ENCODE measurements at places on chromosomes 1 and 21.
A peak's percentile ranks its signal among the peaks of the same experiment; 100 is the strongest.

DNA sequence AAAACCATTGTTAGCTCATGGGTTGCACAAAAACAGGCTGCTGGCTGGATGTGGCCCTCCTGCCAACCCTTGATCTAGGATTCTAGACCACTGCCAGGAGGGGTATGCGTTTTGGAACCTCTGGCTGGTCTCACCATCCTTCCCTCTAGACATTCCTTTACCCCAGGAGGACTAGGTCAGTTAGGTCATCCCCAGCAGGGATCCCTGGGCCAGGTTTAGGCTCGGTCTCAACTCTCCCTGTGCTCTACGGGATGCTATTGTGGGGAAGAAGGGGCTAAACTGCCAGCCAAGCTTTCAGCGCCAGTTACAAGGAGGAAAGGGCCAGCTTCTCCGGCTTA, 22.7 kb downstream of the SLC2A1 start:
- DNase-seq = no peak

GRCh38 chr1:113192242-113192641, 119.2 kb downstream of the LRIG2 start:
- DNase-seq = no peak

DNA sequence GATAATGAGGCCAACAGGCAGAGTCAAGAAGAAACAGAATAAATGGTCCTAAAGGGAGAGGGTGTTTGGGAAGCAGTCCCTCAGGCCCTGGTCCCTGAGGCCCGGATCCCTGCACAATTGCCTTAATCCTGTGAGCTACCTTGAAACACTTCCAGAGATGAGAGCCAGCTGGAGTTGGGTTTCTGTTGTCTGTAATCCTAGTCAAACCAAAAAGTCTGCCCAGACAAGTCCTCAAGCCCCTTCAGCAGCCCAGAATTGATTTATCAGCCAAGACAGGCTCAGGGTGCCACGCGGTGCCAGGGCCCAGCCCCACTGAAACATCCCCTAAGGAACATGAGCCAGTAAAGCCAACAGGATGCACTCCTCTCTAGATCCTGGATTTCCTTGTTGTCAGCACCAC, 16.4 kb upstream of the CLSTN1 start:
- DNase-seq = no peak

GRCh38 chr21:20272791-20273362, 725.3 kb upstream of the NCAM2 start:
- DNase-seq = no peak

DNA sequence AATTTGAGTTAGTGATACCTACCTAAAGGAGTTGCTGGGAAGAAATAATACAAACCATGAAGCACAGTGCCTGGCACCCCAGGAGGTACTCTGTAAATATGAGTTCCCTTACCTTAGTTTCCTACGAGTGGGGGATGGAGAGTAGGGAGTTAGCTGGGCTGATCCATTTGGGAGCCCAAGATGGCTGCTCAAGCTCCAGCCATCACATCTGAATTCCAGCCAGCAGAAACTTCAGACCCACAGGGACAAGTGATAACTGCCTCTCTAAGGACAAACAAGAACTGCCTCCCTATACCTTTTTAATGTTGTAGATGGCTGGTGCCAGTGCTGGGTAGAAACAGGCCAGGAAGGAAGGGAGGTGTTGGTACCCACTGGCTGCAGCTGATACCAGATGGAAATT, 22.7 kb downstream of the HTR6 start:
- DNase-seq = no peak

- DNase-seq = no peak
These were observed 5.4 kb upstream of the SAMD11 start for GRCh38 chr1:918353-918752.

DNA sequence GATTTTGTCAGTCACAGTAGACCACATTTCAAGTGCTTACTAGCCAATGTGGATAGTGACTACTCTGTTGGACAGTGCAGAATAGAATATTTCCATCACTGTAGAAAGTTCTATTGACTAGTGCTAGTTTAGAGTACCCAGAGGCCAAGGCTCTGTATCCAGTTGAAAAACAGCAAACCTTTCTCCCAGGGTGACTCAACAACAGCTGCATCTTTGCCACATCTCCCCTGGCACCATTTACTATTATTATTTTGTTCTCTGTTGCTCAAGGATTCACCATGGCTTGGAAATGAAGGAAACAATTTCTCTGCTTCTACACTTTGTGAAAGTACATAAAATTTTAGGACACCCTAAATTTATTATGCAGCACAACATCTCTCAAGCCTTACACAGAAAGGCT, 85.3 kb upstream of the WDR26 start:
- DNase-seq = no peak

DNA sequence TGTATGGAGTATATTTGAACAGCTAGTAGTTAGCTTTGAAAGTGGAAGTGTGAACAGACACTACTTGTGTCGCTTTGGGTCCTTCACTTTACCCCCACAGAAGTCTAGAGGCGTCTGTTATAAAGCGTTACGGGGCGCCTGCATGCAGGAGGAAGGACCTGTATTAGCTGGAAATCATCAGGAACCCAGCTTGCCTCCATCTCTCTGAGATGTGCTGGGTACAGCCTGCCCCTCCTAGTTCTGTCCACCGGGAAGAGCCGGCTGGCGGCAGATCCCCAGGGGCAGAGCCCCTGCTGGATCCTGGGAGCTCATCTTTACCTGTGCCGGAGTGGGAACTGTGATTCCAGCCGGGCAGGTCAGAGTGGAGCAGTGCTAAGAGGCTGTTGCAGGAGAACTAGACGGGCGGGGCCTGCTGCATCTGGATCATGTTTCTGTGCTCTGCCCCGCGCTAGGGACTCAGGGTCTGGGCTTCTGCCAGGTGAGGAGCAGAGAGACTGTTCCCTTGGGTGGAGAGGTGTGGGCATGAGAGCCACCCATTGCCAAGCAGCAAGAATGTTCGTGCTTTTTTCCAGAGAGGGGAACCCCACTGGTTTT, 22.3 kb upstream of the SPSB1 start:
- DNase-seq = no peak

DNA sequence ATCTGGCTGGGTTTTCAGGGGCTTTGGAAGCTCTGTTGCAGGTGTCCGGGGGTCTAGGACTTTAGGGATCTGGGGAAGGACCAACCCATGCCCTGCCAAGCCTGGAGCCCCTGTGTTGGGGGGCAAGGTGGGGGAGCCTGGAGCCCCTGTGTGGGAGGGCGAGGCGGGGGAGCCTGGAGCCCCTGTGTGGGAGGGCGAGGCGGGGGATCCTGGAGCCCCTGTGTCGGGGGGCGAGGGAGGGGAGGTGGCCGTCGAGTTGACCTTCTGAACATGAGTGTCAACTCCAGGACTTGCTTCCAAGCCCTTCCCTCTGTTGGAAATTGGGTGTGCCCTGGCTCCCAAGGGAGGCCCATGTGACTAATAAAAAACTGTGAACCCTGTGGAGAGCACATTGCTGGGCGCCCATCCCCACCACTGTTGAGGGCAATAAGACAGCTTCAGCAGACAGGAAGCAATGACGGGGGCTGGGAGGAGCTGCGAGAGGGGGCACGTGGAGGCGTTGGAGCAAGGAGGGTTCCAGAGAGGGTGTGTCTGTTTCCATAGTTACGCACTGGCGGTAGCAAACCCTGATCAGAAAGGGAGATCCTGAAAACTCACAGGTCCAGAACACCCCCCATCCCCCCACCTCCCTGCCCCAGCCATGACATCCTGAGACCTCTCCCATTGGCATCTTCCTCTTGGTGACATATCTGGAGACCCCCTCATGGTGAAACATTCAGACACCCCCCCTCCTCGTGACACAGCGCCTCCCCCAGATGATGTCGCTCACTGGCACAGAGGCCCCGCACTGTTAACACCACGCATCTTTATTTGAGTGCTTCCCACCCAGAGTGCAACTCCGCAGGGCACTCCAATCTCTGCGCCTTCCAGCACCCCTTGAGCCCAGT, 8.4 kb downstream of the MYBPH start:
- DNase-seq = no peak

DNA sequence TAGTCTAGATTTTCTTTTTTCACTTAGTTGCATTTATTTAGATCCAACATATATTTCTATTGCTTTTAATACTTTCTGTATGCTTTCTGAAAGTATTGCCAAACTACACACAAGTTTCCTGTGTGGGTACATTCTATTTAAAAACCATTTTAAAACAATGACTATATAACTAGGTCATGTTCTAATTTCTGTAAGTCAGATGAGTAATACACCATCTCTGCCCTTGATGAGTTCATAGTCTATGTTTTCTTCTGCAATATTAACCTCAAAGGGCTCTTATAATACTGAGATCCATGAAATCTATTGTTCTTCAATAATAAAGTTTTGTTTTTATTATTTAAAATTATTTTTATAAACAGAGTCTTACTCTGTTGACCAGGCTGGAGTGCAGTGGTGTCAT, 68.3 kb downstream of the RNASEL start:
- DNase-seq = no peak

- no peak for DNase-seq
These were observed 39.9 kb upstream of the RGL1 start for GRCh38 chr1:183764981-183765380.

DNA sequence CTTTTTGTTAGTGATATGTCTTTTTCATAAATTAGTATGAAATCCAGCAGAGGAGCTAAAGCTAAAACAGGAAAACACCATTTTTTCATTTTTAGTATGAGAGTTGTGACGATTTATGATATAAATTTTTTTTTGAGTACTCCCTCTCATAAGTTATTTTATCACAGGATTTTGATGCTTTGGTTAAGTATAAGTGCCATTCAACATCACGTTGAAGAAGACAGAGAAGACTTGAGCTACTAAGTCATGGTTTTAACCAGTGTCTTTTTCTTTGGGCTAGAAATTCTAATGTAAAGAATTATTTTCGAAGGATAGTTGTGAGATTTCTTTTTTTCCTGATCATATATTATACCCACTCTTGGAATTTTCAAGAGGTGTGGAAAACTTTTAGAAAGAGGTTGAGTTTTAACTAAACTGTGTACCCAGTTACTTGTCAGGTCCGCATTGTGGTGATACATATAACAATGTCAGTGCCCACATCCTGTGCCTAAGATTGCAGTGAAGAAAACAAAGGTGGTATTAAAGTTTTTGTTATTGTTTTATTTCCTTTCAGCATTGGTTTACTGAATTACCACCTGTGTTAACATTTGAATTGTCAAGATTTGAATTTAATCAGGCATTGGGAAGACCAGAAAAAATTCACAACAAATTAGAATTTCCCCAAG, 93.8 kb downstream of the USP25 start:
- DNase-seq = no peak

DNA sequence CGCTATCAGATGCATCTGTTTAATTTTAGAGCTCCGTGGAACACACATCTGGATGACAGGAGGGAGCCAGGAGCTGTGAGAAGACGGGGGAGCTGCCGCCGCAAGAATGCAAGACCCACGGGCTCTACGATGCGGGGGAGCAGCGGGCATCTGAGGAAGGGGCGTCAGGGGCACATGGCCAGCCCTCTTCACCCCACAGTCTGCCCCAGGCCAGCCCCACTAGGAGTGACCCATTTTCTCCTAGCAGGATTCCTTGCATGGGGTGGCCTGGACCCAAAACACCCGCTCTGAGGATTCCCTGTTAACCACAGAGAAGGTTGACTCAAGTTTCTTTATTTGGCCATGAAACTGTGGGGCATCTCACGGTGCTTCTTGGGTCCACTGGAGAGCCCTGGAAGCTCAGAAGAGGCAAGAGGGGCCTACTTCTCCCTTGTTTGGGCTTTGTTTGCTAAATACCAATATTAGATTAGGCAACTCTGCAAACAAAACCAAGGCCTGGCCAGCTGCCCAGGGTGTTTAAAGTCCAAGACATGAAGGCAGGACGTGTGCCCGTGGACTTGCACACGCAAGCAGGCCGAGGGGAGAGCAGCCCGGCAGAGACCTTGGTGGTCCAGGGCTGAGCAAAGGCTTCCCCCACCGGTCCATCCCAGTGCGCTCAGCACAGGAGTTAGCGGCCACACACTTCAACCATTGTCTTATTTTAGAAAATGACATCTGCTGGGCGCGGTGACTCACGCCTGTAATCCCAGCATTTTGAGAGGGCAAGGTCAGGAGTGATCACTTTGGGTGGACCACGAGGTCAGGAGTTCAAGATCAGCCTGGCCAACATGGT, 89.8 kb downstream of the DHRS3 start:
- DNase-seq = no peak

- DNase-seq = no peak
These were observed 654.6 kb downstream of the KIF26B start for GRCh38 chr1:245809361-245809760.

- DNase-seq = no peak
These were observed 57.5 kb upstream of the KIAA0040 start for GRCh38 chr1:175250027-175250426.

- DNase-seq = no peak
These were observed 940 bp upstream of the USF1 start for GRCh38 chr1:161046605-161047228.

DNA sequence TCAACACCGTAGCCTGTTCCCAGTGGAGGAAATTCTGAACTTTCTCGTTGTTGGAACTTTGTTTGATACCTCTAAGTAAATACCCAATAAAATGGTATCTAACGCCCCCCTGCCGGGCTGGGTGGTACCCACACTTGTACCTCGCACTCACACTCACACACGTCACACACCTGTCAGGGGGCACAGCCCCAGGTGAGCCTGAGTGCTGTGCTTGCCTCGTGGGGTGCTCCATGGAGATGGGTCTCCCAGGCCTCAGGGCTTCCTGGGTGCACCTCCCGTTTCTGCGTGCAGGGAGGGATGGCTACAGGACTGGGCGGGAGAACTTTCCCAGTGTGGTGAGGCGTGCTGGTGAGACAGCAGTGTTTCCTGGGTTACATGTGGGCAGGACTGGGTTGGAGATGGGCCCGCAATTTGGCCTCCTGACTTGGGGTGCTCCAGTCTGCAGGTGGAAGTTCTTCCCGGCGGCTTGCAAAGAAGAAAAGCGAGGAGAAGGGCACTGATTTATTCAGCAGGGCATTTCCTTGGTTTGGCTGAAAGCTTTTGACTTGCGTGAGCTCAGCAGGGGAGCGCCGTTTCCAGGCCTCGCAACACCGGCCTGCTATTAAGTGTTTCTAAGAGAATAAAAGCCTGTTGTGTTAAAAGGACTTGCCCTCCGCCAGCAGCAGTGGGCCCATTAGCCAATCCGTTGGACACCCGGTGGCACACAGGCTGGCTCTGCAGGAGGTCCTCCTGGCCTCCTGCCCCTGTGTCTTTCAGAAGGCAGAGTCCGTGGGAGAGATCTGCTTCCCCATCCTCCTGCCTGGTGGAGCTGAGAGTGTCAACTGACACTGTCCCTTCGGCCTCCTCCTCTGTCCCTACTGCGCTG, 79.7 kb downstream of the KIF26B start:
- no peak for DNase-seq

- DNase-seq = no peak
These were observed 145.6 kb downstream of the FMN2 start for GRCh38 chr1:240237305-240237721.

DNA sequence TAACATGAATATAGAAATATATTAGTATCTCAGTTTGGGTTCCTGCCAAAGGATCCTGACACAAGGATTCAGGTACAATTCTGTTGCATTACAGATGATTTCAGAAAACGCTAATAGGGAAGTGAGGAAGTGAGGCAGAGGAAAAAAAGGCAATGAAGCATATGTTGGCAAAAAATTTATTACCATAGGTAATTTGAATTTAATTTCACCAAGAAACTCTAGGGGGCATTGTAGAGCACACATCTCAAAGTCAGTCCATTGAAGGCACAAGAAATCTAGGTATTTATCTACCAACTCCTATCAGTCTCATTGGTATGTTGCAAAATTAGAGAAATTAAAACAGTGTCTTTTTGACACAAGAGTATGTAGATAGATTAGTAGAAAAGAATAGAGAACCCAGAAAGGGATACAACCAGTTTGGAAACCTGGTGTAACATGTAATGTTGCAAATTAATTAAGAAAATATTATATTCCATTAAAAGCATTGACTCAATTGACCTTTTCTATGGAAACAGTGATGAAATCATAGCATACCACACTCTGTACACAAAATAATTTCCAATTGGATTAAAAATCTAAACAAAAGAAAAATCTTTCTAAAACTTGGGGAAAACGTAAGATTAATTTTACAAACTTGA, 104.9 kb upstream of the SNX7 start:
- DNase-seq = peak; percentile 27

Measured in erythroblast (primary cell).